ENCODE measurements at places on chromosomes 7 and 10.

GRCh38 chr10:76992467-76992866 lies 645.1 kb downstream of the KCNMA1 start:
- no peak for DNase-seq

- DNase-seq = no peak
Measured at GRCh38 chr7:99371376-99371920, 3.1 kb upstream of the ARPC1B start.

DNA sequence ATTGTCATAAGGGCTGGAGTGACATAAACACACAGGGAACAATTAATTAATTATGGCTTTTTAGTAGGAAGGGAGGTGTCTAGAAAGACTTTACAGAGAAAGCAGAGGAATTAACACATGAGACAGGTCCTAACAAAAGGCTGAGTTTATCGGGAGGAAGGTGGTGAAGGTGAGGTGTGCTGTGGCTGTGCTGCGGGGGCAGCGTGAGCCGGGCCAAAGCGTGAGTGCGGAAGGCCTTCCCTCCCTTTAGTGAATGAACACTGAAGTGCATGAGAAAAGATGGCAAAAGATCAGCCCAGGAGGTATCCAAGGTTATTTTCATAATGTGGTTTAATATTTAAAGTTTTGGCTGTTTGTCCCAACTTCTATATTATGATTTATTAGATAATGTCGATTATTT lies 243.4 kb upstream of the PLXNA4 start:
- no peak for DNase-seq

GRCh38 chr10:110430340-110431273 lies 67.1 kb upstream of the DUSP5 start:
- DNase-seq = no peak
